ENCODE measurements at places on chromosomes 6 and 20.
A peak's percentile ranks its signal among the peaks of the same experiment; 100 is the strongest.

DNA sequence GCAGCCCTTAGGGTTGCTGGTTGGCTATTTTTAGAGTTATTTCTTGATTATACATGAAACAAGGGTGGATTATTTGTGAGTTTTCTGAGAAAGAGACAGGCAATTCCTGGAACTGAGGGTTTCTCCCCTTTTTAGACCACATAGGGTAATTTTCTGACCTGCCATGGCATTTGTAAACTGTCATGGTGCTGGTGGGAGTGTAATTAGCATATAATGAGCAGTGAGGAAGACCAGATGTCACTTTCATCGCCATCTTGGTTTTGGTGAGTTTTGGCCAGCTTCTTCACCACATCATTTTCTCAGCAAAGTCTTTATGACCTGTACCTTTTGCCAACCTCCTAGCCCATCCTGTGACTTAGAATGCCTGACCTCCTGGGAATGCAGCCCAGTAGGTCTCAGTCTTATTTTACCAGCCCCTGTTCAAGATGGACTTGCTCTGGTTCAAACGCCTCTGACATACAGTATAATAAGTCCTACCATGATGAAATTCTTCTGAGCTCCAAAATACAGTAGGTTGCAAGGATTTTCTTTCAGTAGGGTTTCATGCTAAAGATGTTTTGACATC is 117.1 kb downstream of the ISM1 start:
- DNase-seq: no peak

DNA sequence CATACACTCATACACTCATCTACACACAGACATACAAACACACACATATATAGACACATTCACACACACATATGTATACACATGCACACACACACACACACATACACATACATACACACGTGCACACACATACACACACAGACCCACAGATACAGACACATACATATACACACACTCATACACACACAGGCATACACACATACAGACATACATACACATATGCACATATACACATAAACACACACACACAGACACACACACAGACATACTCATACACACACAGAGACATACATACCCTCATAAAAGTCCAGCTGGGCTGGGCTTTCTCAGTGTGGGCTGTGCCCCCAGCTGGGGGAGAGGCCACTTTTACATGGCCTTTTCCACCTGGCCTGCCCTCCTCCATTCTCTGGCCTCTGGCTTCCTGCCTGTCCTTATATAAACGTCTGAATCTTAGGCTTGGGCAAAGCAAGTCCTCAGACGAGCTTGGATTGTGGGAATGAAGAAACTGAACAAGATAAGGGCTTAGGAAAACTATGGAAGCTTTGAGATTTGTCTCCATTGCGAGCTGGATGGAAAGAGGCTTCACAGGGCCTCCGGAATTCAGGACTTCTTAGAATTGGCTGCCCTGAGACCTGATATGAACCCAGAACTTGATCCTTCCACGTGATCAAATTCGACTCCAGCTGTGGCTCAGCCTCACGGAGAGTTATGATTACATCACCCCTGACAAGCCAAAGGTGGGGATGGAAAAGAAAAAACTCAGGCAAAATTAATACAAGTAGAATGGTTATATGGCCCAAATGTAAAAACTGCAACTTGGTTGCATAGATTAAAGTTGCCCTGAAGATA is 22.5 kb upstream of the CST3 start:
- DNase-seq: peak; percentile 75

DNA sequence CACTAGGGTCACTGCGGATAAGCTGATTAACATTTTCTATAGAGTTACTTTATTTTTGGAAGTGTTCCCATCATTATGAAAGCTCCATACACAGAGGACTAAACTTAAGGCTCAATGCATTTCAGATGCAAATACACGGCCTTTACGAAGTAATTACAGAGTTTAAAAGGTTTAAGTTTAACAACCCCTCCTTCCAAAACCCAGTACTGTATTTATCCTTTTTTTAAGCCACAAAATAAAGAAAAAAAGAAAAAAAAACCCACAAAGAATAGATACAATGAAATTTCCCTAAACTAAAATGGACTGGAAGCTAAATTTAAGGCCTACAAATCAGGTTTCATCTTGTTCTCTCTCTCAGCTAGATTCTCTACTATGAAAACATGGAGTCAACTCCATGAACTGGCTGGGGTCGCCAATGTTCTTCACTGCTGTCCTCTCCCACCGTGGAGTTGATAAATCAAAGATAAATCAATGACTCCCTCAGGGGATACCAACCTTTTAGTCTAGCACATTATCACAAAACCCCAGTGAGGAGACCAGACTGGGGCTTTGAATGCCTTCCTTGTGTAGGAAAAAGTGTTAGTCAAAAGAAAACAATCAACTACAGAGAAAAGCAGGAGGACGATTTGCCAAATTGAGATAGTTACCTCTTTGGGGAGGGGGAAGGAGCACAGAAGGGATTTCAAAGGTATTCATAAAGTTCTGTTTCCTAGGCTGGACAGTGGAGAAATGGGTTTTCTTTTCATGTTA is 52.5 kb downstream of the TNFRSF21 start:
- DNase-seq: no peak

DNA sequence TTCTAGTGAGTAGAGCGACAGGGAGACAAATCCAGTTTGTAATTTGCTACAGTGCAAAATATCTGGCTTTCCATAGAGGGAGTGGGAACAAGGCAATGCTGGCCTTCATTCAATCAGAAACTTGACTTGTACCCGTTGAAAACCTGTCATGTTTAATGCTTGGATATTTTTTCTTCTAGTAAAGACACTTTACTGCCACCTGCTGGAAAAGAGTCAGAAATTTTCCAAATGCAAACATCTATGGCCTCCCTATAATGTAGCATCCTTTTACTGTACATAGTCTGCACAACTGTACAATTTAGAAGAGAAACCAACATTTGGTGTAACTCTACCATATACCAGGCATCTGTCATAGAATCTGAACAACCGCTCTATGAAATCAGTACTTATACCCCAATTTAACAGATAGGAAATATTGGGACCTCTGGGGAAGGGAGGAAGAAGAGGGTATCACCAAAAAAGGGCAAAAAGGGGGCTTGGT is 16.7 kb upstream of the TBC1D20 start:
- DNase-seq: peak; percentile 74

- DNase-seq: no peak
These were observed 114.8 kb upstream of the CDYL start for GRCh38 chr6:4661391-4661790.

GRCh38 chr6:14254505-14254904 is 136.9 kb downstream of the CD83 start:
- DNase-seq: no peak

GRCh38 chr6:116369540-116369939 is 1.2 kb upstream of the DSE start:
- no peak for DNase-seq

DNA sequence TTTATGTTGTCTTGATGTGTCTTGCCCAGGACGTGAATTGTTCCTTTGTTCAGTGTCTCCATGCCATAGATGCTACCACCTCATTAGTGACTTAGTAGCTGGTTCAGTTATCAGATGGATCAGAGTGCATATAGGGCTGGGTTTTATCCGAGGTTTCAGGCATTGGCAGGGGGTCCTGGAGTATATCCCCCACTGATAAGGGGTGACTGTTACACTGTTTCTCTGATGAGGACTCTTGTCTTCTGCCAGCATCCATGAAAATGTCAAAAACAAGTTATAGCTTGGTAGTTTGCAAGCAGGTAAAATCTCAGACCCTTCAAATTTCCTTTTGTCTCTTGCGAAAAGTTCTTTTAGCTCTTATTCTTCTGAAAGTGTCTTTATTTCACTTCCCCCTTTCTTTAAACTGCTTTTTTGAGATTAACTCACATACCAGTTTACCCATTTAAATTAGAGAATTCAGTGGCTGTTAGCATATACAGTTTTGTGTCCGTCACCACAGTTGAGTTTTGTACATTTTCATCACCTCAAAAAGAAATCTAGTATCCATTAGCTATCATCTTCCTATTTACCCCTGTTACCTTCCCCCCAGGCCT is 109.2 kb downstream of the CDYL start:
- no peak for DNase-seq

DNA sequence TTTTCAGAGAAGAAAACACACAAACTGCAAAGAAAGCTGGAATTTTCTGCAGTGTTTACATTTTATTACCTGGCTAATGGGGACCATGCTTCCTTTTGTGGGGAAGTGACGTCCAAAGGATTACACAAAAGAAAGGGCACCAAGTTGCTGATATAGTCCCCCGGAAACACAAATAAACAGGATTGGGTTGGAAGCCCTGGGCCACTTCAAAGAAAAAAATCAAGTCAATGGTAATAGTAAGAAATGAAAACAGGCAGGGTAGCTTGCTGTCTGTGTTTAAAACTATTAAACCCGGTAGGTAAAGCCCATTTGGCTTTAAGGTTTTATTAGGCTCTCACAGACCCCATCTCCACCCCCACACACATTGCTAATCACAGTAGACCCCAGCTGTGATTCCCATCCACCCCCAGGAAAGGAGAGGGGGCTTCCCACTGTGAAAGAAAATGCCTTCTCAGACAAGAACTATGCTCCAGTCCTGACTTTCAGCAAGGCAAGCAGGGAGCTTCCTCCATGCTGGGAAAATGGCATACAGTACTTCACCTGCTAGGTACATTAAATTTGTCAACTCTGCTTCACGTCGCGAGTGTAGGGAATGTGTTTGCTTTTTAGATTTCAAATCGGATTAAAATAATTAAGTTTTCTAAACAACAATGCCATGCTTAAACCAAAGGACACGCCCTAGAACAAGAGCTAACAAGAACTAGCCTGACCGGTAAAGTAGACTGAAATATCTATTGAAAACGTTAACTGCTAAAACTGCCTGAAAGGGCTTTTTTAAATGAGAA is 1.1 kb downstream of the PERP start:
- DNase-seq: no peak

GRCh38 chr6:68738039-68738438 is 103.0 kb downstream of the ADGRB3 start:
- no peak for DNase-seq

DNA sequence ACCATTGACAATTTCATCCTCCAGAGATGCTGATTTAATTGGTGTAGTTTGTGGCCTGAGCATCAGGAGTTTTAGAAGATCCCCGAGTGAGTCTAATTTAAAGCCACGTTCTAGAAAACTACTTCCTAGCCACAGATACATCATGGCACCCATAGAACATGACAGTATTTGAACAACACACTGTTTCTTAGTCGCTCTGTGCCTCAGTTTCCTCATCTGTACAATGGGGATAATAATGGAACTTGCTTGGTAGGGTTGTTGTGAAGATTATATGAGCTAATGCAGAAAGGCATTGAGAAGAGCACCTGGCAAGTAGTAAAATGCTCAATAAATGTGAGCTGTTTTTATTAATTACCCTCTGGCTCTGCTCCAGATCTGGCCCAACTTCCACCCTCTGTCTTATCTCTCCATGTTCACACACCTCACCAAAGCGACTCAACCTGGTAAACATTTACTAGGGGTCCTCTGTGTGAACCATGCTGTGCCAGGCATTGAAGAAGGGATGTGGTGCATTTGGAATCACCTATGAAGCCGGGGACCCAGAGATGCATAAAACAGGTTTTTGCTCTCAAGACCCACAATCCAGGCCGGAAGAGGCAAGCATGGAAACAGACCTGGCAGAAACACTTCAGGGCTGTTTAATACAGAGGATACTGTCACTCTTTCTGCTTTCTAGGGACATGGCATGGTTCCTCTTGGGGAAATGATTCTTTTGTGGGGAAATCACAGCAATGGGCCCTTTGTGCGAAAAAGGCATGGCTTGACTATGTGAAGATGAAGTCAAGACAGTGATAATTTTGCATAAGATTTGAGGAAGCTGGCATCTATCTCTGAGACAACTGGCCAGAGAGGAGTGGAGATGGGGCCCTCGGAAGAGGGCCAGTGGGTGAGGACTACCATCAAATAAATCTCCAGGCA is 16.2 kb upstream of the MRPS18A start:
- DNase-seq: no peak

- DNase-seq: no peak
These were observed 14.6 kb downstream of the ADGRB3 start for GRCh38 chr6:68649669-68650068.

DNA sequence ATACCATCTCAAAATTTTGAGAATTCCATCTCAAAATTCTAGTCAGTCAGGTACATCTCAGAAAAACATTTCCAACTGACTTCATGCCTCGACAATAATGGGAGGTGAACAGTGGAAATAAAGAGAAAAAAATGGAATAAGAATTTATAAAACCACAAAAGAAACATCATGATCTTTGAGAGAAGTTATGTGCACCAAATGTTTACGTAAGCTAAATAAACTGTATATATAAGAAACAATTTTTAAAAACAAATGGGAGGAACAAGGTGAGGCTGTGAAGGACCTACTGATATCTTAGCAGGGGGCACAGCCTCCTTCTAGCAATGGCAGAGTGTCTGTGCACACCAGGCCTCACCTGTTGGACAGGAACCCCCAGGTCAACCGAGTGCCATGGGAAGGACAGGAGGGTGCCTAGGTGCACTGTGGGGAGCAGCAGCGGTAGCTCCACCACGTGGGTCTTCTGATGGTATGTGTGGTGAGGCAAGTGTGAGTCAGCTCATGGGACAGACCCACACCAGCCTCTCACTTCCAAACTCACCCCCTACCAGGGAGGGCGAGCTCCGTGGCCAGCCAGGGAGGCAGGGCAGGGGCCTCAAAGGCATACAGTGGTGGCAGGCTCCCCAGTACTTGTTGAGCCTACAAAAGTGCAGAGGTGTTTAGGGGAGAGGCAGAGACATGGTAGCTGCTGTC is 23.2 kb downstream of the DIDO1 start:
- peak; percentile 41 for DNase-seq

- DNase-seq: peak; percentile 53
These were observed 52.6 kb upstream of the MAFB start for GRCh38 chr20:40741507-40742106.

- no peak for DNase-seq
These were observed 5.6 kb downstream of the PSMA7 start for GRCh38 chr20:62137478-62138203.

GRCh38 chr6:139982195-139982594 is 607.7 kb upstream of the CITED2 start:
- peak; percentile 35 for DNase-seq

DNA sequence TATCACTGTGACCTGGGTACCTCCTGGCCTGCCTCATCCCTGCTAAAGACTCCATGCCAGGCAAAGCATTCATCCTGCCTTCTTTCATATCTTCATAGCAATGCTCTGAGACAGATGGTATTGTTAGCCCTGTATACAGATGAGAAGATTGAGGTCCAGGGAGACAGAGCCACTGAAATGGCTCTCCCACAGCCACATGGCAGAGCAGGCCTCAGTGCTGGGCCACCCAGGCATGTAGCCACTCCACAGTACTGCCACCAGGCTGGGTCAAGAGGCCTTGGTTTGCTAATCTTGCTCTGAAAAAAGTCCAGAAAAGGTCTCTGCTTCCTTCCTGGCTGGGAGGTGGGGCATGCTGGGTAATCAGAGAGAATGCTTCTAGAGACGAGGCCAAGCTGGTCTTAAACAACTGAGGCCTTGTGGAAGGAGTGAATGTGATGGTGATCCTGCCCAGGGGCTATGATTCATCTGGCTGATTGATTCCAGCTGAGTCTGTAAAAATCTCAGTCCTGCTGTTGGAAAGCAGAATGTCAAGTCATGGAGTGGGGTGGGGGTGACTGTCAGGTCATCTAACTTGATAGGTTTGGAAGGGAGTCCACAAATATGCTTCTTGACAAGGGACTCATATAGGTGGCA is 29.8 kb downstream of the HM13 start:
- DNase-seq: peak; percentile 97

- DNase-seq: peak; percentile 45
These were observed 3.6 kb upstream of the MATN4 start for GRCh38 chr20:45311589-45312211.
